ENCODE measurements at places on chromosomes 7 and 10.
A peak's percentile ranks its signal among the peaks of the same experiment; 100 is the strongest.

DNA sequence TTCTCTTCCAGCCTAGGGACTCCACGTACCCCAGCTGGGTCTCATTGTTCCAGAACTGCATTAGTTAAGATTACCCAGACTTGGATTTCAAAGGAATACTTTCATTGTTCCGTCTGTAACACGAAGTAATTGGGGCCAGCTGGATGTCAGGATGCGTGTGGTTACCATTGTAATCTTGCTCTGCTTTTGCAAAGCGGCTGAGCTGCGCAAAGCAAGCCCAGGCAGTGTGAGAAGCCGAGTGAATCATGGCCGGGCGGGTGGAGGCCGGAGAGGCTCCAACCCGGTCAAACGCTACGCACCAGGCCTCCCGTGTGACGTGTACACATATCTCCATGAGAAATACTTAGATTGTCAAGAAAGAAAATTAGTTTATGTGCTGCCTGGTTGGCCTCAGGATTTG, 21.0 kb downstream of the LRRC17 start:
- no peaks in the 10 kb centered on the region for H3K4me1 ChIP-seq
- no peak for DNase-seq
- H3K36me3 ChIP-seq = no peaks in the 10 kb centered on the region
- no peak overlapping the region for H3K27ac ChIP-seq
- no peaks in the 10 kb centered on the region for H3K27me3 ChIP-seq
- H3K4me3 ChIP-seq = no peak overlapping the region

DNA sequence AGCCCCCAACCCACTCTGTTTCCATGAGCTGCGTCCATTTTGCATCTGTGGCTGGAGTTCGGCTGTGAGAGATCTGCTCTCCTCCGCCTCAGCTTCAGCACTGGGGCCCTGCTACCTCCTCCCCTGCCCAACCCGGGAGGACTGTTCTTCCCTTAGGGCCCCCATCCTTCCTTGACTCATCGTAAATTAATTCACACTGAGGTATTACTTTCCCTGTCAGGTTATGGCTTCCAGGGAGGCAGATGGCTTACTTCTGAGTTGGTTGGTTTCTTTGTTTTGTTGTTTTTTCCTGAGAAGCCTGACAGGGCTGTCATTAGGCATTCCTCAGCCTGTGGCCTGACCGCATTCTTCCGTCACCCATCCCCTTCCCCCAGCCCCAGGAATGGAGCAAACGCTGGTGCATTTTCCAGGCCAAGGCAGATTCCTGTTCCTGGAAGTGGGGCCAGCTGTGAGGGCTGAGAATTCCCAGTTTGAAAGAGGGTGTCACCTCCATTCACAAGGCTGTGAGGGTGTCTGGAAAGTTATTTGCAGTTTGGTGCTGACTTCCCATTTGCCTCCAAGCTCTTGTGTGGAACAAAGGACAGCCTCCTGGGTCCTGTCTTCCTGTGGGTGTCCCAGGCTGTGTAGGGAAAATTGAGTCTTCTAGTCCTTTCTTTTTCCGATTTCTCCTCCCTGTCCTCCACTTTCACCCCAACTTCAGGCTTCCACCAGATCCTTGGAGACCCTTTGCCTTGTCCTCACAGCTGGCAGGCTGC, 11.7 kb downstream of the CPA5 start:
- no peaks in the 10 kb centered on the region for H3K4me1 ChIP-seq
- no peak for DNase-seq
- peaks cover 4% of the 10 kb centered on the region for H3K36me3 ChIP-seq
- no peak overlapping the region for H3K27ac ChIP-seq

GRCh38 chr10:110413903-110414547, 83.7 kb upstream of the DUSP5 start:
- peak overlapping the region; percentile 52 for H3K4me3 ChIP-seq
- peaks cover 53% of the 10 kb centered on the region for H3K4me1 ChIP-seq
- peak overlapping the region; percentile 97 for H3K27ac ChIP-seq
- DNase-seq = no peak
- peaks cover 3% of the 10 kb centered on the region for H3K27me3 ChIP-seq

DNA sequence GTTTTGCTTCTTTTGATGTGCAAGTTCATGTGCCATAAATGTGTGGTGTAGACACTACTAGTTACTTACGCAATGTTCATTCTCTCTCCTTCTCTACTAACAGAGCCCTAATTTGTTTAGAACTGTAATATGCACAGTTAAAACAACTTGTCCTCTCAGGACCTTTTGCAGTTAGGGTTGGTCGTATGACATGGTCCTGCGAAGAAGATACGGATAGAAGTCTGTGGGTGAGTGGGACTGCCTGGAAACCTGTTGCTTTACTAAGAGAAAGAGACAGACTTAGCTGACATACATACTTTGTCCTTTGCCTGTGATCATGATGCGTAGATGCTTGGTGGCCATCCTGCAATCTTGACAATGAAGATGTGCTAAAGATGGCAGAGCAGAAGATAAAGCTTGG, 51.1 kb downstream of the PRPF18 start:
- no peak overlapping the region for H3K27ac ChIP-seq
- H3K27me3 ChIP-seq = no peaks in the 10 kb centered on the region
- H3K36me3 ChIP-seq = peaks cover 47% of the 10 kb centered on the region
- DNase-seq = no peak
- no peak overlapping the region for H3K4me3 ChIP-seq
- H3K4me1 ChIP-seq = peaks cover 2% of the 10 kb centered on the region
